IMR-90 (cell line): ENCODE measurements at places on chromosomes 1 and 21. TPM values are rescaled to one million over a fixed set of nuclear protein-coding genes. Genes with fewer than 3 reads are reported as not detected.

The SLC30A10 gene
- not detected in 2 replicates for polyA plus RNA-seq

The AADACL4 gene
- not detected in 2 replicates for polyA plus RNA-seq

The NIPAL3 gene
- 49.0 and 55.0 TPM in 2 replicates for polyA plus RNA-seq

The CHRNB2 gene
- polyA plus RNA-seq: 0.03 and 0.09 TPM in 2 replicates

The SERPINC1 gene
- not detected in 2 replicates for polyA plus RNA-seq

The GPR37L1 gene
- polyA plus RNA-seq: 0.02 TPM in 1 of 2 replicates, not detected in the other

The CFHR5 gene
- not detected in 2 replicates for polyA plus RNA-seq

The KRTAP12-2 gene
- not detected in 2 replicates for polyA plus RNA-seq

The CFAP74 gene
- not detected in 2 replicates for polyA plus RNA-seq

The OR2M3 gene
- polyA plus RNA-seq: not detected in 2 replicates

The JTB gene
- 138 and 153 TPM in 2 replicates for polyA plus RNA-seq

The CLCA4 gene
- polyA plus RNA-seq: not detected in 2 replicates

The GBP2 gene
- 6.7 and 8.2 TPM in 2 replicates for polyA plus RNA-seq

The SLAMF6 gene
- not detected in 2 replicates for polyA plus RNA-seq

The TESK2 gene
- polyA plus RNA-seq: 1.1 and 1.3 TPM in 2 replicates

The VWA5B1 gene
- not detected in 2 replicates for polyA plus RNA-seq

The FAM151A gene
- not detected in 2 replicates for polyA plus RNA-seq

The RSPH1 gene
- not detected in 2 replicates for polyA plus RNA-seq

The HORMAD1 gene
- not detected in 2 replicates for polyA plus RNA-seq

The HSPA13 gene
- polyA plus RNA-seq: 11.7 and 16.3 TPM in 2 replicates

The SYPL2 gene
- 0.55 and 0.65 TPM in 2 replicates for polyA plus RNA-seq

The MANEAL gene
- 0.46 and 0.55 TPM in 2 replicates for polyA plus RNA-seq

The ETV3 gene
- polyA plus RNA-seq: 6.4 and 6.8 TPM in 2 replicates

The RCOR3 gene
- 15.0 and 16.4 TPM in 2 replicates for polyA plus RNA-seq

The SNX7 gene
- 17.3 and 22.5 TPM in 2 replicates for polyA plus RNA-seq

The KRTAP19-5 gene
- not detected in 2 replicates for polyA plus RNA-seq

The PRAMEF33 gene
- polyA plus RNA-seq: not detected in 2 replicates
